ENCODE measurements at places on chromosomes 4 and X.

GRCh38 chrX:105191878-105192277 lies 28.6 kb downstream of the TEX13A start:
- peak; percentile 3 for DNase-seq

DNA sequence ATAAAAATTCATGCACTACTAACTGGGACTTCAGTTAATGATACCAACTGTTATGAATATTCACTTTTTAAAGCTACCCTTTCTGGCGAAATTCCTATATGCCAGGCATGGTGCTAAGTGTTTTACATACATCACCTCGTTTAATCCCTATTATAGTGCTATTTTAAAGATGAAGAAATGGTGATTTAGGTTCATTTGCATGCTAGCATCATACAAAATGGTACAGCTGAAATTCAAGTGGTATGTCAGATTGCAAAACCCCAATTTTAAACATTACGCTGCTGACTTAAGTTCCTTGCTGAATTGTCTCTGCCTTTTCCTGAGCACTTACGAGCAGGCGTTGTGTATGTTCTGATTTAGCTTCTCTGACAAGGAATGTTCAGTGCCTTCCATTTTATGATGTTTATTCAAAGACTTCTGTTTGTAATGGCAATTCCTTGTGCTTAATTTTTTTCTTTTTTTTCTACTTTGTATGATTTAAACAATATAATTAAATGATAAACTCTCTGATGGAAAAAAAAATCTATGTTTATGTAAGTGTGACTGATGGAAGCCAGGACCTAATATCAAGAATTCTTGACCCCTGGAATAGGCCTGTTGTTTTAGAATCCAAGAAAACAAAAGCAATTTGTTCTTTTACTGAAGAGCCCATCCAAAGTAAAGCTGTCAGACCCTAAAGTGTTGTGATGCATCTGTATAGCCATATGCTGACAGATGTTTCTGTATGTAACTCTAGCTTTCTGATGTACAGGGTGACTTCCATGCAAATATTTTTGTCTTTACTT lies 148.1 kb downstream of the PCDH7 start:
- DNase-seq = no peak

DNA sequence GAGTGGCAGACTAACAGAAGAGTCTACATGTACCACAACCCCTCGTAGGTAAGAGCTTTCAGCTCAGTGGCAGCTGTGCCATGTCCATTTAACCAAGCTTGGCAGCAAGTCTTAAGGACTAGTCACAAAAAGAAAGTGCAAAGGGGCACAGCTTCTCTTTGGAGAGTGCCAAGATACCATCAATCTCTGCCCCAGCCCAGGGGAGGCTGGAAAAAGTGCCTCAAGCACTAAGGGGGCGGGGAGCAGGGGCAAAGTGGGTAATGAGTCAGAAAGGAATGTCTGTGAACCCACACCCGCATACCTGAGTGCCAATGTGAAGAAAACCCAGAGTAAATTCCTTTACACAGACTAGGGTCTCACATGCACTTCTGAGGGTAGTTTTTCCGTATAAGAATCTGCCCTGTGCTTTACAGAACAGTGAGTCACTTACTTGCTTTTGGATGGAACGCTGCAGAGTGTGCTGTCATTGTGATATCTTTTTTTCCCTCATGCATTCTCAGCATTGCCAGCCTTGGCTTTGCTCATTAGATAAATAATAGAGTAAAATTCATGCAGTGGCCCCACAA lies 219.8 kb downstream of the ZNF674 start:
- peak; percentile 97 for DNase-seq

DNA sequence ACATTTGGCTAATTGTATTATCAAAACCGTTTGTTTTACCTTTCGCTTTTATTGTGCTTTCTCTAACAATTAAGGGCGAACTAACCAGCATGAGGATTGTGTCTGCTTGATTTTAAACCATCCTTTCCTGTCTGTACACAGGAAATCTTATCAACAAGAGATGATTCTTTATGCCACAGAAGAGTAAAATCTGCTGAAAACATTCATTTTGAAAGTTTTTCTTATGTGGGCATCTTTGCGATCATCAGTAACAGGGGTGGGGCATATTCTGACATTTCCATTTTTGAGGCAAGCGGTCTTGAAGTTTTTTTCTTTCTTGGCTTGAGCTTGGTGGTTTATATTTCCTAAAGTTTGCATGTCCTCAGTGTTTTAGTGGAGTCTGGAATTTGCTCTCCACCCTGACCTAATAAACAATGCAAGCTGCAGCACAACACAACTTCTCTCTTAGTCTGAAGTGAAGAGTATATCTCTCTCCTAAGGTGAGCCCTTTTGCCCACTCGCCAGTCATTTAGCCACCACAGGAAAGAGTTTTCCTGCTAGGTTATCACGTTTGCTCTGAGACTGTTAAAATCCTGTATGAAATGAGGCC lies 26.6 kb downstream of the NFKB1 start:
- no peak for DNase-seq

GRCh38 chr4:17008834-17009345 lies 110.4 kb upstream of the LDB2 start:
- DNase-seq = no peak

All from renal cortical epithelial cell (primary cell).